ENCODE measurements at places on chromosomes 3 and 15. TPM values are rescaled to one million over a fixed set of nuclear protein-coding genes. Genes with fewer than 3 reads are reported as not detected.

DNA sequence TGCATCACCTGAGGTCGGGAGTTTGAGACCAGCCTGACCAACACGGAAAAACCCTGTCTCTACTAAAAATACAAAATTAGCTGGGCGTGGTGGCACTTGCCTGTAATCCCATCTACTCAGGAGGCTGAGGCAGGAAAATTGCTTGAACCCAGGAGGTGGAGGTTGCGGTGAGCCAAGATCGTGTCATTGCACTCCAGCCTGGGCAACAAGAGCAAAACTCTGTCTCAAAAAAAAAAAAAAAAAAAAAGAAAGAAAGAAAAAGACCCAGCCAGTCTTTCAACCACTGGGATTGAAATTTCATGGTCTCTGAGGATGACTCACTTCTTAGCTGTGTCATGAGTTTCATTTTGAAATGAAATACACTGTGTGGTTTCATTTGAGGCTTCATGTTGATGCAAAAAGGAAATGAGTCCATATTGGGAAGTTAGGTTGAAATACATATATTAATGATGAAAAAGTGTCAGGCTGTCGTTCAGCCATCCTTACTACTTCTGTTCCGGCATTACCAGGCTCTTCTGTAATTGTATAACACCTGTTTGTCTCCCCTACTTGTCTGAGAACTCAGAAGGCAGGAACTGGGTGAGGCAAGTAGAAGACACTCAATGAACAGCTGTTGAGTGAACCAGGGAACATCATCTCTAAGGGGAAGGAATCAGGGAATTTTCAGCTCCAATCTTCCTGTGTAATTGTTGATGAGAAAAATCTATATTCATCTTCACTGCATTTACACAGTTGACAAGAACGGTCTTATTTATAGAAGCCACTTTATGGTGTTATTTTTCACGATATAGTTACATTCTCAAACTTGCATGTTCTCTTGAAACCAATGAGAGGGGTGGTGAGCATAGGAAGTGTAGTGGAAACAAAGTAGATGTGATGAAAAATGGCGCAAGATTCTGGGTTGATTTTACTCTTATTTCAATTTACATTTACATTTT, 87.4 kb downstream of the NFKBIZ start:
- no peak for DNase-seq

DNA sequence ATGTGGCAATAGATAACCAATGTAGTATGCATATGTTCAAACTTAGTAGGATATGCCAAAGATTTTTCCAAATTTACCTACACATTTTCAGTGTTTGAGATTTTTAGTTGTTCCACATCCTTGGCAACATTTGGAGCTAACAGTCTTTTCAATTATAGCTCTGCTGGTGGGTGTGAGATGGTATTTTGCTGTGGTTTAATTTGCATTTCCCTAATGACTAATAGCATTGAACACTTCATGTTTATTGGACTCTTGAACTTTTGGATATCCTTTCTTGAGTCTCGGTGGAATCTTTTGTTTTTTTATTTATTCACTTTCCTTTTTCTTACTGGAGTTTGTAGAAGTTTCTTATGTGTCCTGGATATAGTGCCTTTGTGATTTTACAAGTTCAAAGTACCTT, 11.0 kb upstream of the ILDR1 start:
- DNase-seq = no peak

- DNase-seq = no peak
Measured at GRCh38 chr15:100017140-100017539, 283.9 kb upstream of the LYSMD4 start.

GRCh38 chr15:23002920-23003319, 22.8 kb upstream of the CYFIP1 start:
- no peak for DNase-seq

DNA sequence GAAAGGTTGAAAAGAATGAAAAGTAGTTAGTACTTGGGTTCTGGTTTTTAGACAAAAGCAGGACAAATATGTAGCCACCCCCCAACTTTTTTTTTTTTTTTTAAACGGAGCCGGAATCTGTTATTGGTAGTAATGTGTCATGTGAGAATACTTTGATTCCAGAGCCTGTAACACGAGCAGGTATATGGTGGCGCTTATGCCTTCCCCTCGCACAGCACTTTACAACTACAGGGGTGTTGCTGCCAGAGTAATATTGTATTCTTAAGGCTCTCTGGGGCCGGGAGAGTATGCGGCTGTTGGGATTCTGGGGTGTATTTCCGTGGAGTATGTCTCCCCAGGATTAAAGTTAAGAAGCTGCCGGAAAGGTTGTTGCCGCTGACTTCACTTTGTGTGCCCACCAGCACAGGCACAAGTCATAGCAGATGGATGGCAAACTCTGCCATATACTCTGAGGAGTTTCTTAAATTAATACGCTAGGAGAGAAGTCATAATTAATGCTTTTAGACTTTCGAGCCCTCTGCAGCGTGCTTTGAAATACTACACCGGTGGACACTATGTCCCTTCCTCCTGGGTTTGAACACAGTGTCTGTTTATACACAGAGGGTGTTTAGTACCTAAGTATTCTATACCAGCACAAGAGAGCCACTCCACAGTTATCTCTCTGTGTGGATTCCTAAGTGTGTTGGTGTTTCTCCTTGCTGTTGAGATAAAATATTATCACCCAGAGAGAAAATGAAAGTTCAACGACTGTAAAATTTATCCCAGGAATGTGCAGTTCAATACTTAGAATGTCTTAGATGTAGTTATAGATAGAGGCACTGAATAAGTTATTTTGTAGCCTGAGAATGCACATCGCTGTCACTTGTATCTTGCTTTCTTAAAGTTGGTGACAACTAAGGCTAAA, 1.4 kb downstream of the MBNL1 start:
- peak; percentile 18 for DNase-seq

- no peak for DNase-seq
Measured at GRCh38 chr3:102736975-102737304, 302.1 kb downstream of the ZPLD1 start.

GRCh38 chr3:106329521-106329920, 460.7 kb upstream of the CBLB start:
- no peak for DNase-seq

- DNase-seq = no peak
Measured at GRCh38 chr3:16319723-16320122, 54.7 kb downstream of the OXNAD1 start.

The GPR87 gene
- total RNA-seq = not detected

The ZNF197 gene
- 12.1 TPM for total RNA-seq

The IL5RA gene
- total RNA-seq = 0.65 TPM

The SERPINI2 gene
- total RNA-seq = not detected

The TRH gene
- not detected for total RNA-seq

All from Right ventricle myocardium inferior (tissue), 1 donor.